ENCODE measurements at places on chromosomes 4 and X. TPM values are rescaled to one million over a fixed set of nuclear protein-coding genes. Genes with fewer than 3 reads are reported as not detected.
A peak's percentile ranks its signal among the peaks of the same experiment; 100 is the strongest.

DCTD gene
- polyA plus RNA-seq: 116 TPM

PLAC8 gene
- polyA plus RNA-seq: 7.5 TPM

MAGEC2 gene
- polyA plus RNA-seq: not detected

UGT2A2 gene
- polyA plus RNA-seq: not detected

DMRTC1B gene
- polyA plus RNA-seq: 2.6 TPM

CORIN gene
- polyA plus RNA-seq: 2.9 TPM

TMEM271 gene
- polyA plus RNA-seq: not detected

DNA sequence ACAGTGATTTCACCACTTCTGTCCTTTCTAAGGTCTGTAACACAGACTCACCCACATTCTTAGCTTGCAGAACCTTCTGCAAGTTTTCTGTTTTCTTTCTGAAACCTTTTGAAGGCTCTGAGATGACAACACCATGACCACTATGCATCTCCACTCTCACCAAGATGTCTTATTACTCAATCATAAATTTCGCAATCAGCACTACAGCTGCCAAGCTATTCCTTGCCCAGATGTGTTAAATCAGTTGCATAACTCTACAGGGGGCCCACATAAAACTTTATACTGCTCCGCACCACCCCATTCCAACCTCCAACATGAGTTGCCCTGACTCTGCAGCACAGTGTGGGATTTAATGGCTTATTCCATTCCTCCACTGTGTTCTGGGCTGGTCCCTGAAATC, 229.9 kb downstream of the COL25A1 start:
- no peak for DNase-seq

- no peak for DNase-seq
Observed at GRCh38 chr4:110042545-110043517, 130.1 kb downstream of the EGF start.

- DNase-seq: no peak
Observed at GRCh38 chr4:52588771-52589591, 70.1 kb downstream of the USP46 start.

DNA sequence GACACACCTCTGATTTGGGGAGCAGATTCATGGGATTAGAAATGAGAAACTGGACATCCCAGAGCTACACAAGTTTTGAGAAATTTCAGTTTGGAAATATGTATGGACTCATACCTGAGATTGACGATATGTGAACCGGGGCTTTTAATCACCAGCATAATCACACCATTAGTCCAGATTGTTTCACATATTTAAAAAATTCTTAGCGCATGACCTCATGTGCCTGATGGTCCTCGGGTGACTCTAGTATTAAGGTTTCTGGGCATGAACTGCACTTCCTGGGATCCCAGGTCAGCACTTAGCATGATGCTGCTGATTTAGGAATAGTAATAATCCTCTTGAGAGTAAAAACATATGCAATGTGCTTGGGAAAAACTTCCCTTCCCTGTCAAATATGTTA, 91.9 kb upstream of the BCOR start:
- DNase-seq: no peak

- DNase-seq: no peak
Observed at GRCh38 chr4:19508442-19508841, 743.3 kb upstream of the SLIT2 start.

DNA sequence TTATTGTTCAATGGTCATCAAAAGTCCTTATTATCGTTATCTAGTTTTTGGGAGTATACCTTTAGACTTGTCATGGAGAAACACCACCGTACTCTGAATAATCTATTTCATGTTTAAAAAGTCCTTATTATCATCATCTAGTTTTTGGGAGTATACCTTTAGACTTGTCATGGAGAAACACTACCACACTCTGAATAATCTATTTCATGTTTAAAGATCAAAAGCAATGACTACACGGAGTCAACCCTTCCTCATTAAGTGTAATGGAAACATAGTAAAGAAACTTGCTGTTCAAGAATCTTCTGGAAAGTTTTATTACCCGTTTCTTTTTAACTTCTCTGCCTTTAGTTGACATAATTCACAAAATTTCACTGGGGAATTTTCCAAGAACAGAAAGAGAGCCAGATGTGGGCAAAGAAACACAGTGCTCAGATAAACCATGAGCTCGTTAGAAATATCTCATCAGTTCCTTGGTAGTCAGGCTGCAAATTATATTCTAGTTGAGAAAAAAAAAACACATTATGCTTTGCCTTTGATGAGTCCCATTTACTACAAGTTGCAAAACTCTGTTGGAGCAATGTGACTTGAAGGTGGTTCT, 158.8 kb downstream of the AFAP1 start:
- no peak for DNase-seq

DNA sequence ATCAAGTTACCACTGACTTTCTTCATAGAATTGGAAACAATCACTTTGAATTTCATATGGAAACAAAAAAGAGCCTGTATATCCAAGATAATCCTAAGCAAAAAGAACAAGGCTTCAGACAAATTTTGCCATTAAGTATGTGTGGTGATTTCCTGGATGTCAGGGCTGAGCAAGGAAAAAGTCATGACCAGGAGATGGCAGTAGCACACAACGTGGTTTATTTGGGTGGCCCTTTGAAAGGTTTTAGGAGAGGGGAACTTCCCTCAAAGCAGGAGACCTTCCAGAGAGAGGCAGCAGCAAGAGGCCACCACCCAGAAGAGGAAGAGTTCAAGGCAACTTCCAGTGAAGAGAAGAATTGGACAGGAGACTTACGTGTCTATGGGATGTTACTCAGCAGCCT, 18.1 kb upstream of the ZXDB start:
- no peak for DNase-seq

DNA sequence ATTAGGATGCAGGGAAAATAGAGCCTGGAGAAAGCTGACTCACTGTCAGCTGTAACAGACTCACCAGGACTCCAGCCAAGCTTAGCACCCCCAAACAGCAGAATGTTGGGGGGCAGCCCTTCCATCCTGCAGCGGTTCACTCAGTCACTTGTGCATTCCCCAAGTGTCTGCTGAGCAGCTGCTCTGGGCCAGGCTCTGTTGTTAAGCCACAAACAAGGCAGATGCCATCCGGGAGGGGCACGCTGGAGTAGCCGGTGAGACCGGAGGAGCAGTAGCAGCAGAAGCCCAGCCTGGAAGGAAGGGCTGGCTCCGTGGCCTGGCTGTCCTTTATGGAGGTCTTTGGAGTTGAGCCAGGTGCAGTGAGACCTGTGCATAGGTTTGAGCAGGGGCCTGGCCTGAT, 22.0 kb downstream of the CCNQ start:
- no peak for DNase-seq

GRCh38 chr4:48898733-48899431, 7.7 kb downstream of the OCIAD2 start:
- no peak for DNase-seq

GRCh38 chr4:78624048-78624447, 72.5 kb downstream of the ANXA3 start:
- no peak for DNase-seq

DNA sequence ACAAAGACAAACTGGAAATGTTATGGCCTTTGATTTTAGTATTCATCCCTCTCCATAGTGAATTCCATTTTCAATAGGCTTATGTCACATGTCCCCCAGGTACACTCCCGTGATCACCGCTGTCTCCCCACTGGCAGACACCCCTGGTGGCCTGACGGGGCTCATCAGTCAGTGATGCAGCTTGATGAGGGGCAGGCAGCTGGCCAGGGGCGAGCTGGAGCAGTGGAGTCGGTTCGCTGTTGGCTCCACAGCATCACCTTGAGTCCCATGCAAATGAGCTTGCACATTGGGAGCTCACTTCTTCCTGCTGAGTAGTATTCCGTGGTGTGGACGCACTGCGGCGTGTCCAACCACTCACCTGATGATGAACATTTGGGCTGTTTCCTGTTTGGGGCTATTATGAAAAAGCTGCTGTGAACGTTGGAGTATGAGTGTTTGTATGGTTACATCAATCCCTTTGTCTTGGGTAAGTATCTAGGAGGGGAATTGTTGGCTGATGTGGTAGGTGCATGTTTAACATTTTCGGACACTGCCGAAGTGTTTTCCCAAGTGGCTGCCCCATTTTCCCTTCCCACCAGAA, 5.2 kb downstream of the TREX2 start:
- DNase-seq: no peak

DNA sequence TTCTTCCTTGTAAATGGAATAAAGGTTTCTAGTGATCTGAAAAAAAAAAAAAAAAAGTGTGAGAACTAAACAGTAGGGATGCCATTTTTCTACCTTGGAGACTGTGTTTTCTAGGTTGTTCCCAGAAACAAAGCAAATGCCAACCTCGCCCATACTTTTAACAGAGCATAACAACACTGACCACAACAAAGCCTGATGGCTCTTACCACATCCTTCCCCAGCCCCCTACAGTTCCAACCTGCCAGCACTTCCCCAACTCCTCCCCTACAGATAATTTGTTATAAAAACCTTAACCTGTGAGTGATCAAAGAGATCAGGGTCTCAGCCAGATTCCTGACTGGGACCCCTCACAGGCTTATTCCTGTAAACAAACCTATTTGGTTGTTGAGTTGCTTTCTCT, 940.0 kb downstream of the SH3BGRL start:
- DNase-seq: no peak

GRCh38 chr4:140084385-140084784, 69.6 kb downstream of the MAML3 start:
- no peak for DNase-seq

- no peak for DNase-seq
Observed at GRCh38 chrX:130874751-130875150, 28.3 kb downstream of the ENOX2 start.

- no peak for DNase-seq
Observed at GRCh38 chr4:174404677-174405076, 117.6 kb downstream of the HPGD start.

DNA sequence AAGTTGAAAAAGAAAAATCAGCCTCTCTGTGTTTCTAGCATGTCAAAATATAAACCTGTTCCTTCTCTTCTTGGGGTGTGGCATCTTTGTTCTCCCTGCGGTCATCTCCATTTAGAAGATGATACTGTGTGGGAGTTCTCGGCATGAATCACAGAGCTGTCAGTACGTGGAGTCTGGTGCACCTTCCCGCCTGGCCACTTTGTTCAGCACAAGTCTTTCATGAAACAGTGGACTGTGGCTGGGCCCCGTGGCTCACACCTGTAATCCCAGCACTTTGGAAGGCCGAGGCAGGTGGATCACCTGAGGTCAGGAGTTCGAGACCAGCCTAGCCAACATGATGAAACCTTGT, 166.5 kb downstream of the MAML3 start:
- DNase-seq: no peak

GRCh38 chr4:112897543-112897942, 151.9 kb upstream of the ANK2 start:
- no peak for DNase-seq

- DNase-seq: no peak
Observed at GRCh38 chr4:152342293-152342692, 193.6 kb downstream of the FBXW7 start.

DNA sequence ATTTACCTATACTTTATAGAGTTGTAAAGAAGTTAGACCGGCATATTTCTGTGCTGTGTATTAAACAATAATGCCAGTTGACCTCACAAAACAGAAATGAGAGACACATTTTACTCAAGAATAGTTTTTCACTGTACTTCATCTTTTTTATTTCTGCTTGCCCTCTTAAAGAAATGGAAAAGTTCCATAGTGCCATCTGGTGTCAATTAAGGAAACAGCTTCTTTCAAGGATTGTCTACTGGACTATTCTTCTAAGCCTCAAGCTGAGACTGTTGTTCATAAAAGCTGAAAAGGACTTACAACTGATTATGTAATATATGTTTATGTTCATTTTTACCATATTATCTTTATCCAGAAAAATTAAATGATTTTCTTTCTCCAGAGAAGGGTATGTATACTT, 1523.7 kb downstream of the ARAP2 start:
- peak; percentile 78 for DNase-seq

- no peak for DNase-seq
Observed at GRCh38 chr4:139666735-139667281, 1.2 kb downstream of the MGST2 start.

- DNase-seq: no peak
Observed at GRCh38 chrX:82677286-82677685, 830.8 kb upstream of the POU3F4 start.

DNA sequence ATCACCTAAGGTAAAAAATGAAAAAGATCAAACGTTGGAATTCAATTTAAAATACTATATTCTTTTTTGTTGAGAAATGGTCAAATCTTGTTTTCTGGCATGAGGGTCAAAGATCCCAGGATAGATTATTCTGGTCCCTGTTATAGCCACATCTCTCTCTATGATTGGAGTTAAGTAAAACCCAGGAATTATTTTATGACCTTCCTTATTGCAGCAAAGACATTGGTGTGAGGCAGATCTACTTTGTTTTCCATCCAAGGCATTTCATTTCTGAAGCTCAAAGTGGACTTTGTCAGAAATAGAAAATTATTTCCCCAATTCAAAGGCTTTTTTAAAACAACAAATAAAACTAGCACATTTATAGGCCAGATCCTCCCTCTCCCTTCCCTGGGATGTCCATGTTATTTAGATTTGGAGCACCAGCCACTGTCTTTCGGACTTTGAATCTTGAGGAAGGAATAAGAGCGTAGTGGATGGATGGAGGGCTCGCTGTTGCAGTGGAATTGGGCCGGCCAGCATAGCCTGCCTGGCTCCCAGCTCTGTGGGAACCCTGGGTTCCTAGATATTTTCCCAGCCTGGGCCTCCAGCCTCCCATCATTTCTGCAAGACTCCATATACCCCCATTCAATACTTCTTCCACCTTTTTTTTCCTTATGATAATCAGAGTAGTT, 45.6 kb upstream of the HAND2 start:
- no peak for DNase-seq

DNA sequence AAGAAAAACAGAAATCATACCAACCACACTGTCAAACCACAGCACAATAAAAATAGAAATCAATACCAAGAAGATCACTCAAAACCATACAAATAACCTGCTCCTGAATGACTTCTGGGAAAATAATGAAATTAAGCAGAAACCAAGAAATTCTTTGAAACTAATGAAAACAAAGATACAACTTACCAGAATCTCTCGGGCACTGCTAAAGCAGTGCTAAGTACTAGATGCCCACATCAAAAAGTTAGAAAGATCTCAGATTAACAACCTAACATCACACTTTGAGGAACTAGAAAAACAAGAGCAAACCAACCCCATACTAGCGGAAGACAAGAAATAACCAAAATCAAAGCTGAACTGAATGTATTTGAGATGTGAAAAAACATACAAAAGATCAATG, 33.2 kb downstream of the AWAT2 start:
- DNase-seq: no peak

GRCh38 chr4:55348466-55348865, 2.4 kb downstream of the SRD5A3 start:
- DNase-seq: no peak

DNA sequence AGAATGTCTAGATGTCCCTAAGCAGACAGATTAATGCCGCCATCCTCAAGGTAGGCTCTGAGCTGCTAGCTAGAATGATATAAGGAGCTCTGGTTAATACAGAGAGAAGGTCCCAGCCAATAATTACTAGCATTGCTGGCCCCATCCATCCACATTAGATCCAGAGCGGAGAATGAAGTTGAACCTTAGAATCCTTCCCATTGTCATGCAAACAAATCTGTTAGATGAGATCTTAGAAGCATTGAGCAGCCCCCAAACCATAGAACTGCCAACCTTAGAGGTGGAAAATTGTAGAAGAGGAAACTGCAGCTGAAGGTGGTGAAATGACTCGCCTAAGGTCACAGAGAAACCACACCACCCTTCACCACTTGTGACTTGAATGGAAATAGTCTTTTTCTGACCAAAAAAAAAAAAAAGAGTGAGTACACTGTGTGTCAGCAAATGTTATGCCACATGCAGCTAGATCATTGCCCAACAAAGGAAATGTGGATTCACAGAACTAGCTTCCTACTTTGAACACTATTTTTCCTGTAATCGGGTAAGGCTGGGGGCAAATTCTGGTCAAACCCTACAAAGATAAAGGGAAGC, 162.1 kb downstream of the SMIM20 start:
- DNase-seq: no peak

- DNase-seq: no peak
Observed at GRCh38 chr4:80255329-80256095, 11.0 kb upstream of the FGF5 start.
